NCI-H1436 treated with DMSO at 0.1 percent for 48 hours (cell line): ENCODE measurements at places on chromosomes 4 and X.

DNA sequence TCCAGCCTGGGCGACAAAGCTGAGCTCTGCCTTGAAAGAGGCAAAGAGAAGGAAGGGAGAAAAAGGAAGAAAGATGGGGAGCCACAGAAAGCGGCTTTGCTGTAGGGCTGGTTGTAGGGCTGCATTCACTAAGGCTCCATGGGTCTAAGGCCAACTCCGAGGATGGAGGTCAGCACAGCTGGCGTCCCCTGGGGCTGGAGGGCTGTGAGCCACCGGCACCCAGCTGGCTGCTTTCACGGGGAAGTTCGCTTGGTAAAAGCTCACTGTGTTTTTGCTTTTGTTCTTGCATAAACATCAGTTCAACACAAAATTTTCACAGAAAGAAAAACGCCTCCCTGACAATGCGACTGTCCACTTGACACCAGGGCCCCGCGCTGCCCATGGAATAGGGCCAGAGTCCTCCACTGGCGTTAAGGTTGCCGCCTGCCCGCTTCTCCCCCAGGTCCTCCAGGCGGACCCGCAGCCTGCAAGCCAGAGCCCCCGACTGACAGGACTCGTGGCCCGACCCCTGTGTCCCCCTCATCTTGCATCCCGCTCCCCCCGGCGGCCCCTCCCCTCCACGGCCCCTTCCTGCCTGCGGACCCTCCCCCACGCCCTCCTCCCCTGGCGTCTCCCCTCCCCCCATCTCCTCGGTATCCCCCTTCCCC lies 1.1 kb downstream of the RNF212 start:
- no peak for DNase-seq

- no peak for DNase-seq
Measured at GRCh38 chr4:185217408-185217975, 8.1 kb downstream of the SNX25 start.

- DNase-seq: no peak
Measured at GRCh38 chr4:91422011-91422410, 881.8 kb upstream of the GRID2 start.

- DNase-seq: no peak
Measured at GRCh38 chr4:85953651-85954018, 406.2 kb downstream of the MAPK10 start.

DNA sequence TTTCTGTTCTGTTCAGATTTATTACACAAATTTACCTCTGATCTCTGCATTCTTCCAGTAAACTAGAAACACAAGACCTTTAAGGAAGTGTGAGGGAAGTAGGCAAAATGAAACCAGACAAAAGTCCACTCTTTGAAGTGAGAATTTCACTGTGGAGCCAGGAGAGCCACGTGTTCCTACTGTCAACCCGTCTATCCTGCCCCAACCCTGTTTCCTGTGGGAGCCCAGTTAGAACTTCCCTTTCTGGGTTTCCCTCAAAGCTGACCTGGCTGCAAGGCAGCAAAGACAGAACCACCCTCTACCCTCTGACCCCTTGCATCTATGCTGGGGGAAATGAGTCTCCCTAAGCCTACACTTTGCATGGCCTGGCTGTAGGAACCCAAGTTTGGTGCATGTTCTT lies 40.0 kb downstream of the TMEM144 start:
- no peak for DNase-seq

- no peak for DNase-seq
Measured at GRCh38 chrX:150648296-150648940, 44.8 kb upstream of the MTMR1 start.

DNA sequence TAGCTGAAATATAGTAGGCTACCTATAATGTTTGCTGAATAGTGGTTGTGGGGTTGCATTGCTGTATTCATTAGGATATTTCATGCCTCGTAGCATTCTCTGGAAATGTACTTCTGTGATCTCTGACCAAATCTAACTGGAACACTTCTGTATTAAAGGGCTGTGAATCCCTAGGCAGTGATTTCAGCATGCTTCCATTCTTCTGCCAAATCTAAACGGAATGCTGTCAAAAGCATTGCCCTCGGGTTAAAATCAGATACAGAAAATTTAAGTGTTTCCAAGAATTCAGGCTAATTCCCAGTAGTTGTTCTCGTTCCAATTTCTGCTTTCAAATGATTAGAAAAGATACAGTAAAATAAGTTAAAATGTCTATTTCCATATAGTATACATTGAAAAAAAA lies 1847.5 kb upstream of the IGFBP7 start:
- no peak for DNase-seq

DNA sequence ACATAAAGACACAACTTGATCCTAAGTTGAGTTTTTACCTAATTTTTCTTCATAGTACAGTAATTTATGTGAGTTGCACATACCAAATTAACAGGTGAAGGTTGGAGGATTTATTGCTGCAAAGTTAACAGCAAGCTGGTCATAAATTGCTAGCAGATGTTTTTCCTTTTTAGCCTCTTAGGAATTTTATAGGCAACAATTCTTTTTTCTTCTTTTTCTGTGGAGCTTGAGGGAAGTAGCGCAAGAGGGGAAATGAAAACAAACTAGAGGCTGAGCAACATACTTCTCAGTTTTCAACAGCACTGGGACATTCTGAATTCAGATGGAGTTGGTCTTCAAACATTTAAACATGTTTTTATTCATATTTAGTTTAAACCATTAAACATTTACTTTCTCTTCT lies 63.7 kb upstream of the TLR2 start:
- no peak for DNase-seq

DNA sequence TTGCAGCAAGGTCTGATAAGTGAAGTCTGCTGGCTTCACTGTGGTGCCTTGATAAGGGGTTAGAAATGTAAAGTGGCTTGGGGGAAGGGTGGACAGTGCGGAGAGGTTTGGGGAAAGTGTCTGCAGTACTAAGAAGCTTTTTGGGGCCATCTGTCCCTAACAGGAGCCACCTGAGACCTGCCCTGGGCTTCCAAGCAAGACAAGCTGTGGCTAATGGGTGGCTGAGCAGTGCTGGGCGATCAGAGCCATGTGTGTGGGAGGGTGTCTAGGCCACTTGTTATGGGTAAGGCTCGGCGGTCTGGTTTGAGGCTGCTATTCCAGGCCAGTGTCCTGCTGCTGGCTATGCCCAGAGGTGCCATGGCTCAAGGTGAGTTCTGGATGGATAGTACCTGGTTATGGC lies 185.4 kb upstream of the MTMR8 start:
- no peak for DNase-seq

DNA sequence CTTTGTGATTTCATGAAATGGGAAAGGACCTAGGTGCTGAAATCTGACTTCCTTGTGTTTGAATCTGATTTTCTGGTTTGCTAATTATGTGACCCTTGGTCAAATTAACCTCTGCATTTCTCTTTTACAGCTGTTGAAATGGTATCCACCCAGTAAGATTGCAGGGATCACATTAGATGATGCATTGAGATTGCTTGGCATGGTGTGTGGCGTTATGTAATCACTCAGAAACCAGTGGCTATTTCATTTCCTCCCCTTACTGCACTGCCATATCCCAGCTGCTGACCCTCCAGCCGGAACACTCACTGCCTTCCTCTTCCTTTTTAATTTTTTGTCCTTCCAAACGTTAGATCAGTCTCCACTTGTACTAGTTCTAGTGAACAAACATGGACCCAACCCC lies 79.0 kb downstream of the KLHL8 start:
- no peak for DNase-seq

GRCh38 chr4:15002659-15003400 lies 549 bp downstream of the CPEB2 start:
- no peak for DNase-seq

DNA sequence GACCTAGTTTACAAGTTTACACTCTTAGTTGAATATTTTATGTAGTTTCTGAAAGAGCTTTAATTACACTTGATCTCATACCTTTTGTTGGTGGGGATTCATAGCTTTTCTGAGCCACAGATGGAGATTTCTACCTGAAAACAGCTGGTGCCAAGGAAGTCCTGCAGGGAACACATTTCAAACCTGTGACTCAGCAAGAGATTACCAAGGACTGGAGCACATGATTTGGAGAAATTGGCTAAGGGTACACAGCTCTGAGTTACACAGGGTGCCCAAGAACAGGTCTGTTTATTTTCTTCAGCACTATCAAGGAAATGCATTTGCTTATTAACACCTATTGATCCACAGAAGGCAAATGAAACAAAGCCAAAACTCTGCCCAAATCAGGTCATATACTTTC lies 691.5 kb downstream of the KCTD8 start:
- DNase-seq: no peak

- DNase-seq: no peak
Measured at GRCh38 chr4:38562751-38563198, 101.2 kb upstream of the KLF3 start.

DNA sequence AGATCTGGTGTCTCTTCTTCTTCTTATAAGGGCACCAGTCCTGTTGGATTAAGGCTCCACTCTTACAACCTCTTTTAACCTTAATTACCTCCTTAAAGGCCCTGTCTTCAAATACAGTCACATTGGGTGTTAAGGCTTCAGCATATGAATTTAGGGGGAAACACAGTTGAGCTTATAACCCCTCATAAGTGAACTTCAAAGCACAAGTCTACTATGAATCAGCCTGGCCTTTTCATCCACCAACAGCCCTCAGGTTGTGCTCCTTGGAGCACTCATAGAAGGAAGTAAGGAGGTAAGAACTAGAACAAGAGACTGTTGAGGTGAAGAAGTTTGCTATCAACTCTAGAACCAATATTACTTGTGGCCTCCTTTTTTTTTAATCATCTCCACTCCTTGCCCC lies 18.8 kb upstream of the TBC1D9 start:
- no peak for DNase-seq

DNA sequence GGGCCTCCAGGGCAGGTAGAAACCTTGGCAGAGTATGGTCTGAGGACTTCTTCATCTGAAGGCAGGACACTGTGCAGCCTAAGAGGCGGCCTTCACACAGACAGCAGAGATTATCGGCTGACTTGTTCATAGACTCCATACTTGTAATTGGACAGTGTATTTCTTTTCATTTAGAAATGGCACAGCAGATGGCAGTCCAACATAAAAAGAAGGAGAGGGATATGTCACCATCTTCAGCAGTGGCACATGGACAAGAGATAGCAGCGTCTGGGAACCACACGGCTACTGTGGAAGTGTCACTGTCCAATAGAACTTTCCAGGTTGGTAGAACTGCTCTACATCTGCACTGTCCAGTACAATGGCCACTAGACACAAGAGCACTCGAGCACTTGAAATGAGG lies 21.7 kb upstream of the GEMIN8 start:
- no peak for DNase-seq

DNA sequence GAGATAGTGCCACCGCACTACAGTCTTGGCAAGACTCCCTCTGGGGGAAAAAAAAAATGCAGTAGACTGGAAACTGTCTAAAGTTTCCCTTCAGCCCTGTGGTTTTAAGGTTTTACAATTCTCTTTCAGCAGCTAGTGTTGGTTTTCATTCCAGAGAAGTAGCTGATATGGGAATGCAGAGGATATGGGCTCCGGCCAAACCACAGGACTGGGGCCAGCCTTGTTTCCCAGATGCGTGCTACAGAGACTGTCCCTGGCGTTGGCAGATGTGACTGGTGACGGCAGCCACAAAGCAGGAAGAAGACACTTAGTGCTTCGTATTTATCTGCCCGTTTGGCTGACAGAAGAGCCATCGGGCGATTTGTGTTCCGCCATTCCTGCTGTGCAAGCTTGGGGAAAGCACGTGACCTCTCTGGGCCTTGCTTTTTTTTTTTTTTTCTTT lies 43.2 kb downstream of the ZBTB49 start:
- no peak for DNase-seq

- DNase-seq: no peak
Measured at GRCh38 chr4:98193459-98194105, 50.3 kb upstream of the STPG2 start.

GRCh38 chrX:25020905-25021449 lies 5.2 kb upstream of the ARX start:
- no peak for DNase-seq

- no peak for DNase-seq
Measured at GRCh38 chrX:150202641-150203247, 160.4 kb upstream of the MAMLD1 start.

DNA sequence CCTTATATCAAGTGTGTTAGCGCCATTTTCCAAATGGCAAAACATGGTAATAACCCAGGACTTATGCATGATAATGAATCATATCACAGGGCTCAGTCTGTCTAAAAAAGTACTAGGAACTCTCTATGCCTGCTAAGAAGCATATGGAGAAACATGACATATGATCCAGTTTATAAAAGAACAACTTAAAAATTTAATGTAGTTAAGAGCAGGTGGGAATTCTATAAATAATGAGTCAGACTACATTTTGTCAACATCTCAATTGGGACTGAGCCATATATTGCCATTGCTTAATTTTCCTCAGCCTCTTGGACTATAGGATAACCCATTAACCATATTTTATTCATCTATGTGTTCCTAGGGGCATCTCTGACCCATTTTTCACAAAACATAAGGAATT lies 360.4 kb upstream of the AGA start:
- DNase-seq: no peak

DNA sequence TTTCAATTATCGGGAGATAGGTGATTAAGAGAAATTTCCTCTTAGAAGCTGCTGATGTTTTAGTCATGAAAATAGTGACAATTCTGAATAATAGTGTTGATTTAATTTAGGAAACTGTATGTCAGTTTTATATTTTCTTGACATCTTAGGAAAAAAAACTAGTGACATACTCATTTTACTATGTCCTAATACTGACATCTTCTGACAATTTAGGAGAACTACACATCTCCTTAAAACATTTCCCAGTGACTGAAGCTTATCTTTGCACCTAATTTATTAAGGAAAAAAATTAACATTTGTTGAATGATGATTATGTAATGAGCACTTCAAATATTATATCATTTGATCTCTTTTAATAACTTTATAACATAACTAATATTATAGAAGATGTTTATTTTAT lies 42.0 kb upstream of the RBMXL3 start:
- no peak for DNase-seq

- DNase-seq: no peak
Measured at GRCh38 chrX:150150780-150151125, 212.4 kb upstream of the MAMLD1 start.

- no peak for DNase-seq
Measured at GRCh38 chrX:55813150-55813549, 95.6 kb downstream of the RRAGB start.

- DNase-seq: peak; percentile 30
Measured at GRCh38 chr4:139986689-139987501, 167.1 kb downstream of the MAML3 start.

DNA sequence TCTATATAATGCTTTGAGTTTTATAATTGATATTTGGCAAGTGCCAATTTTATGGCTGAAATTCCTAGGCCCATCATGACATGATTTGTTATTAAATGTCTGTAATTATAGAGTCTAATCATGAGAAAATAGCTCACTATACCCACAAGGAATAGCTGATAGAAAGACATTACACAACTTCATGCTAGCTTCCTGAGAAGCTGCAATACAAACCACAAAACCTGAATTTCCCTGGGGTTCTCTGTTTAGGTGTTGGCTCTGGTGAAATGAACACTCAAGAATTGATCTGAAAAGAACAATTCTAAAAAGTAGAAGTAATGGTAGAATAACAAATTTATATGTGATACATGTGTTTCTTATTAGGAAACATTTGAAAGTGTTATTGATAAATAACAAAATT lies 169.6 kb downstream of the GASK1B start:
- no peak for DNase-seq
